Stimulated activated CD4-positive, alpha-beta T cell treated with anti-CD3 and anti-CD28 coated beads, Interleukin-4, amount 100 ng/mL, for 1 hour (primary cell): ENCODE measurements at places on chromosomes 11 and 22.

DNA sequence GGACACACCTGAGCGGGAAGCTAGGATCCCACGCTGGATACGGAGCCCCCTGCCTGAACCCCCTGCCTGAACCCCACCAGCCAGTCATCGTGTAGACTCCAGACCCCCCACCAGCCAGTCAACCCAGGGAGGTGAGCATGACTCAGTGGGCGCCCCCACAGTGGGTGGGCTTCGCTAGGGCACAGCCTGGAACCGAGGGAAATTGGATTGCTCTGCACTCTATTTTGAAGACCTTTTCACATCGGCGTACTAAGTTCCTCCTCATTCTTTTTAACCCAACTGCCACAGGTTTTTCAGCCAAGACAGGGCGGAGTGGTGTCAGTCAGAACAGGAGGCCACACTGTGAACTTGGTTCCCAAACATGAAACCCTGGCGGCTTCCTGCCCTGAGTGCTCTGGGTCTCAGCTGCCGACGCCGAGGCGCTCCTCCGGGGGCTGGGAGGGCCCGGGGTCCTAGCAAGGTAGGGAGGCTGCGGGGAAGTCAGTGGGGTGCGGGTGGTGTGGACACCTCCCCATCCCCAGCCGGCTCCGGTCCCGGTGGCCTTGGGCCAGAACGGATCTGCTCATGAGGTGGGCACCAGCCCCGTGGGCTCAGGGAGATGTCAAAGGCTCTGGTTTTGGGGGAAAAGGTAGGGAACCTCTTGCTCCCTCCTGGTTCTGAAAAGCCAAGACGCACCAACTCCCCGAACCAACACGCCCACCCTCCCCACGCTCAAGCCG, 57.0 kb downstream of the BRD1 start:
- DNase-seq = no peak

- DNase-seq = no peak
These were observed 758.5 kb downstream of the OPCML start for GRCh38 chr11:132773751-132774150.

DNA sequence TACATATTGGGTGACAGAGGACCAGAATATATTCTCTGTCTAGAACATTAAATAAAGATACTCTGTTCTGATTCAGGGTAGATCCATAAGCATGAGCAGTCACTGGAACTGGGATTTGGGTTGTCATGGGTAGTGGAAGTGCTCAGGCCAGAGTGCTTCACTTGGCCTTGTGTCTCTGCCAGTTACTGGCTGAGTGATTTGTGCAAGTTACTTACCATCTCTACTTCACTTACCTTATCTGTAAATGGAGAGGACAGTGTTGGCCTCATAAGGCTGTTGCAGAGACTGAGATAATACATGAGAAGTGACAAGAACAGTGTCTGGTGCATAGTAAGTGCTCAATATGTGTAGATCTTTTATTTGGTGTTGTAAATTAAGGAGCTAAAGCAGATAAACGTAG, 17.6 kb downstream of the ATXN10 start:
- DNase-seq = no peak

- DNase-seq = peak; percentile 25
These were observed 36.3 kb downstream of the BCR start for GRCh38 chr22:23216461-23217170.

DNA sequence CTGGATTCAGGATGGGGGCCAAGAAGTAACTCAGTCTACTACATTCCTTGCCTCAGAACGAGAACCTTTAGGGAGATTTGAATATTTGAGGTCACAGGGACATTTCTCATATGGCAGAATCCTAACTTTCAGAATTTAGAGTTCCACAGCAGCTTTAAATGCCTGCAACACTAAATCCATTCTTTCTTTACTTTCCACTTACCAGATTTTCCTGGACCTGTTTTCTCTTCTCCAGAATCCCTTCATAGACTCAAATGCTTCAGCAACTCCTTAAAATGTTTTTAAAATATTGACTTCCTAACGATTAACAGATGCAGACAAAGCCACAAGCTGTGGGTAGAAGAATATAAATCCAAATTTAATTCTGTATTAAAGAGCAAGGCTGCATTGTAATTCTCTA, 63.1 kb downstream of the PRSS23 start:
- no peak for DNase-seq

DNA sequence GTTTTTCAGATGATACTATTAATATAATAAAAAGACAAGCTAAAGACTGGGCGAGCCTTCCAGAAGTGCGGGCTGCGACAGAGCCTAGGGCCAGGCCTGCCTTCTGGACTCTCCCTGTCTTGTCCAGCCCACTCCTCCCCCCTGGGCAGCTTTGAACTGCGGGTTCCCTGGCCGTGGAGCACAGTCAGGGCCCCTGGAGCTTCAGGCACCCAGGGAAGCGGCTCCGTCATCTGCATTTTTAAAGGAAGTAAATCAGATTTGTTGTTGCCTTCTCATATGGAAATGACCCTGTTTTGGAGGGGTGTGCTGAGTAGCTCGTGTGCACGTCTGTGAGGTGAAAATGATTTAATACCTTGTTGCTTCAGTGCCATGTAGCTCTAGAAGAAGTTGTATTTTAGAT, 265.3 kb downstream of the TBC1D22A start:
- no peak for DNase-seq

GRCh38 chr22:25911243-25911972, 169.4 kb downstream of the MYO18B start:
- DNase-seq = no peak

- DNase-seq = no peak
These were observed 38.3 kb downstream of the PIK3IP1 start for GRCh38 chr22:31253949-31254348.

- DNase-seq = no peak
These were observed 92.3 kb downstream of the KCNQ1 start for GRCh38 chr11:2537010-2537705.
